Naive thymus-derived CD8-positive, alpha-beta T cell (primary cell): ENCODE measurements at places on chromosomes 2 and 18.

DNA sequence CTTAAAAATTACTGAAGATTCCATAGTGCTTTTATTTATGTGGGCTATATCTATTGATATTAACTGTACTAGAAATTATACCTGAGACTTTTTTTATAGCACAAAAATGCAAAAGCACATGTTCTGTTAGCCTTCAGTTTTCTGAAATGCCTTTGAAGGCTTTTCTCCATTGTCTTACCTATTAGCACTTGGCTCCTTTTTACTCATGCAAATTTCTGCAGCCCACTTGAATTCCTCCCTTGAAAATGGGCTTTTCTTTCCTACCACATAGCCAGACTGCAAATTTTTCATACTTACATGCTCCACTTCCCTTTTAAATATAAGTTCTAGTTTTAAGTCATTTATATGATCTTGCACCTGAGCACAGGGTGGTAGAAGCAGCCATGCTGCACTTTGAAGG is 453.0 kb upstream of the TRIB2 start:
- DNase-seq: no peak

DNA sequence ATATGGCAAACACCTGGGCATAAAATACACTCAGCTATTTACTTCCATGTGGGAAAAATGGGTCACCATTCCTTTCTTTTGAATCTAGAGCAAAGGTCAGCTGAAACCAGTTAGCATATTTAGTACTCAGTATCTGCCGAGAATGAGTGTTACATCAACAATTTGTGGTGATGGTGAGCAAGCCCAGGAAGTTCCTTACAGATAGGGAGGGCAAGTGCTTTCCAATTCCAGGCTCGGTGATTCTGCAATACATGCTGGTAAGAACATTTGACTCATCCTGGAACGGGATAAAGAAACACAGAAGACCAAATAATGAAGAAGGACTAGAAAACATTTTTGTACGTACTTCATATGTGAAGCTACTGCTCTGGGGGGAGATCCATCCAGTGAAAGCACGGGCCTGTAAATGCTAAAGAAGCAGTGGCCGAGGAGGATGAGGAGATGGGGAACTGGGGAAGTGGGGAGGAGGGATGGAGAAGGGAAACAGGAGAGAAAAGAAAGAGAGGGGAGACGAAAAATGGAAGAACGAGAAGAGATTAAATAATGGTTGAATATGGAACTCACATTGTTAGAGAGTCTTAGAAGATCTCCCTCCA is 251.9 kb downstream of the TTC32 start:
- no peak for DNase-seq

DNA sequence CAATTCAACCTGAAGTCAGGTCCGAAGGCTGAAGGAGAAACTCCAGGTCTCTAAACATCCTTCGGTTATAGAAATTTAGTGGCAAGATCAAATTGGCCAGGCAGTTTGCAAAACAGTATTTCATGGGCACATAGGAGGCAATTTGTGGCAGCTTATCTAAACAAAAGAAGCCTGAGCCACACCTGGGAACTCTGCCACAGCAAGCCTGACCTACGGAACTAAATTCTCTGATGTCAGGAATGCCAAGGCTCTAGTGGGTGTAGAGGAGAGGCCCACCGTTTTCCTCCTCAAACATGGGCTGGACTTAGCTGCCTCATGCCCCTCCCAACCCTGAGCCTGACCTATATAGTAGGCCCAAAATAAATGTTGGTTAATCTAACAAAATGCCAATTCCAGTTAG is 16.0 kb downstream of the SATB2 start:
- no peak for DNase-seq

DNA sequence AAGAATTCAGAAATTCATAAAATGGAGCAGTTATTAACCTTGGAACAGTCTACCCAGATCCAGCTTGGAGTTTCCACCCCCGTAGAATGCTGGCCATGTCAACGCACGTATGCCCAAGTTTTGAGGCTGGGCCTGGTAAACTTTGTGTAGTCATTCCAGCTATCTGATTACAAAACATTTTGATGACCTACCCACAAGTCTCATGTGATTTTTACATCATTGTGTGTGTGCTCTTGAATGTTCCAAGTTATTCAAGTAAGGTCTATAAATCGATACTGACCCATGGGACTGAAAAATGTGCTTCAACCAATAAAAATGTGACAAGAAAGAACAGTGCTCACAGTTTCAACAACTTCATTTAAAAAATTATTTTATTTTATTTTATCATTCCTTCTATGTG is 32.5 kb upstream of the ICOS start:
- DNase-seq: no peak

GRCh38 chr2:110166266-110166665 is 38.5 kb downstream of the NPHP1 start:
- no peak for DNase-seq

DNA sequence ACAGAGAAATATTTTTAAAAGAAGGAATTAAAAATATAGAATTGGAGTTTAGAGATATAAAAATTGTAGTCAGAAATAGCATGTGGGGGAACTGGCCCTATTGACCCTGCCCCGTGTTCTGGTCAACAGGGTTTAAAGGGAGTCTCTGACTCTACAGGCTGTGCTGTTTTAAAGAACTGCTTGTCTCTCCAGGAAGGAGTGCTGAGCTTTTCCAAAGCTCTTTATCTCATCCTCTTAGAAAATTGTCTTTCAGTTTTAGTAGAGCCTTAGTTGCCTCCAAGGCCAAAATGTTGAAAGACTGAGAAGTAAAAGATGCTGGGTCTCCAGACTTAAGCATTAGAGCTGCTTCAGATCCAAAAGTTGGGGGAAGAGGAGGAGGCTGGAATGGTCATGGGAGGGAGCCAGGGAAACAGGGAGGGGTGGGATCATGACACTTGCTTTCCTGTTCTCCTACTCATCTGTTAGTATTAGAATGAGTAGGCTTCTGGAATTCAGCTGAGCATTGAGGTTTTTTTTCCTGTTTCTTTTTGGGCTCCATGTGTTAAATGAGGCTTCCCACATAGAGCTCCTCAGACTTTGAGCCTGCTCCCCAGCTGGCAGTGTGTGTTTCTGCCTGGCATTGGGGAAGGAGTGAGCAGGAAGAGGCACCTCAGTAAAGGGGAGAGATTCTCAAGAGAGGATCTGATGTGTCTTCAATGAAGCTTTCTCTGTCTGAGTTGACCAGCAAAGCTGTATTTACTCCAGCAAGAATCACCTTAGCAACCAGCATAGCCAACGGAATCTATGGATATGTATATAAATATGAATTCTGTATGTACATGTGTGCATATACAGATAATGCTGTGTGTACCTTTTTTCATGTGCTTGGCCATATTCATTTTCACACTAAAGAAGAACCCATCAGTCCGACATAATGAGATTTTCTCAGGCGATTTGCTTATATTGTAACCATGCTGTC is 186.8 kb upstream of the FBXO11 start:
- no peak for DNase-seq

GRCh38 chr2:137969418-137969765 is 5.1 kb downstream of the HNMT start:
- no peak for DNase-seq

DNA sequence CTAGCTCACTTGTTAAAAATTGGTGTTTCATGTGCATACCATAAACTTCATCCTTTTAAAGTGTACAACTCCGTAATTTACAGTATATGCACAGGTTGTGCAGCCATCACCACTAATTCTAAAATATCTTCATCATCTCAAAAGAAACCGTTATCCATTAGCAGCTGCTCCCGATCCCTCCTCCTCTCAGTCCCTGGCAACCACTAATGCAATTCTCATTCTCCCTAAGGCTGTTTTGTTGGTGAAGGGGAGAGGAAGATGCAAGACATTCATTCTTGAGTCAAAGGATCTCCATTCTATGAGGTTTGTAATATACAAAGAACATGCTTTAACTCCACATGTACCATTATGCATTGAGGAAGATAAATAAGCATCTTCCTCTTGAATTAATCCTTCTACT is 48.6 kb downstream of the RNU4ATAC start:
- DNase-seq: no peak

- no peak for DNase-seq
Observed at GRCh38 chr2:106863387-106863786, 22.6 kb downstream of the ST6GAL2 start.

DNA sequence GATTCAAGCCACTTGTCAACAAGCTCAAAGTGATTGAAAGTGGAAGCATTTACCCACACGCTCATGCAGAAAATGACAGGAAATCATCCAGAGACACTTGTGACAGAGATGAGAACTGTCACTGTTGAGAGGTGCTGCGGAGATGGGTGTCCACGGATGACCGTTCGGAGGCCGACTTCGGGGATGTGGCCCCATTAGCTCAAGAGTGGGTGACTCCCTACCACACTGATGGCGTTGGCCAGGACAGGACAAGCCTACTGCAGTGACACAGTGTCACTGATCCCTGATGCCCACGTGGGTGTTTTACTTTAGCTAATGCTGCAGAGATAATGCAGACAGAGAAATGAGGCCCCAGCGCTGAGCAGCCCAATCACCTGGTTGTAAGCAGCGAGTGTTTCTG is 81.5 kb upstream of the YWHAQ start:
- no peak for DNase-seq

DNA sequence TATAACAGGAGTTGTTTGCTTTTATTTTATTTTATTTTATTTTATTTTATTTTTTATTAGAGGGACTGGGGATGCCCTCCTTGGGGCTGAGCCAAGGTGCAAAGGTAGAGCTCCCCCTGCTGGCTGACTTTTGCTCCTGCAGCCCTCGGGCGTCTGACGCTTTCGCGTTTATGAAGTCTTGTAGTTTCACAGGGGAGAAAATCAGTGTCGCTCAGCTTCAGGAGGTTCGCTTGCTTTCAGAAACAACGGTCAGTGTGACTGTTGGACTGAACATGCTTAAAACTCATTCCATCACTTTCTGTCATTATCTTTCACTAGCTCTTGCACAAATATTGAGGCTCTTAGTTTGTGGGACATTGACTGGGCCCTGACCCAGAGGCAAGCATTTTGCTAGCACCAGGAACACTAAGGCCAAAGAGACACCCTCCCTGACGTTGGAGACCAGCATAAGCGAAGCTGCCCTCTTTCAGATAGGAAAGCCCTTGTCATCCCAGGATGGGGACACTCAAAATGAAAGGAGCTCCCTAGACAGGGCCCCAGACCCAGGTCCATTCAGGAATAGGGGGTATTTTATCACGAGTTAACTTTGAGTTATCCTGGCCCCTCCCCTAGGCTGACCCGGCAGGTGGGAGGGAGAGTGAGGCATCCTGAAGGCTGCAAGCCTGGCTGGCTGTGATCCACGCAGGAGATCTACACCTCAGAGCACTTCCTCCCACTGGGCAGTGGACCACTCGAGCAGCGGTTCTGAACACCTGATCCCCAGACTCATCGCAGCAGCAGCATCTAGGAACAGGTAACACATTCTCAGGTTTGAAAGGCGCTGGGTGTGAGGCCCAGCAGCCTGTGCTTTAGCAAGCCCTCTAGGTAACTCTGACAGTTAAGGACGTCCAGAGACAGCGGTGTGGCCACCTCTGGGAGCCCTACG is 34.4 kb downstream of the LGALSL start:
- peak; percentile 71 for DNase-seq

DNA sequence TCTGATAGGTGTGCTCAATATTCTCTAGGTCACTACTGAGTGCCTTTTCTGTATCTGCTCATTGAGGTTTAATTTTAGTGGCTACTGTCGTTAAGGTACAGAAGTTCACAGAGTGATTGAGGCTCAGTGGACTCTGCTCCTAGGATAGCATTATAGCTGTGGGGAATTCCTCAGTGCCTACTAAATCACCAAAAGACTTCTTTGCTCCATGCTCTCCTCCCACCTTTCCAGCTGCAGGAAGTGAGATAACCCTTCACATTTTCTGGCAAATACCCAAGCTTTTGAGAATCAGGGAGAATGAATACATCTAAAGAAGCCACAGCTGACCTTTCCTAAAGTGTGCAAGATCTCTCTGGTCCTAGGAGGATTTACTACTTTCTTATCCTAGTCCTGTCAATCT is 95.2 kb upstream of the FSIP2 start:
- no peak for DNase-seq

- DNase-seq: no peak
Observed at GRCh38 chr18:63681449-63682340, 20.0 kb upstream of the SERPINB3 start.

DNA sequence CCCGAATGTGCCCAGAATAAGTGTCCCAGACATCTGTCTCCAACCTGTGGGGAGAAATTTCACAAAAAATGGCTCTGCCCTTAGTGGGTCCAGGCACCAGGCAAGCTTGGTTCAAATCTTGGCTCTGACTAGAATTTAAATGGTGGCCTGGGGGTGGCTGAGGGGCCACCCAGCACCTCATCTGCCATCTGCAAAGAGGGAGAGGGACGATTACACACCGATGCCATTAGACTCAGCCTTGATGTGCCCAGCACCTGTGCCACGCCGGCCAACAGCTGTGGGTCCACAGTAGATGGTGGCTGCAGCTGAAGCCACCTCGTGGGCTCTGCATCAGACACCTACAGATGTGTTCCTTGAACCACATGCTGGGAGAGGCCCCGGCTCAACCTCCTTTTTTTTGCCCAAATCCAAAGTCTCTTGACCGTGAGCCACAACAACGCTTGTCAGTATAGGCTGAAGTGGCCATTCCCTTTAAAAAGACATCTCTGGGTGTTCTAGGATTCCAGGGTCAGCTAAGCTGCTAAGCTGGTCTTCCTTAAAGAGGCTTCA is 222.0 kb upstream of the RAB6C start:
- DNase-seq: no peak

DNA sequence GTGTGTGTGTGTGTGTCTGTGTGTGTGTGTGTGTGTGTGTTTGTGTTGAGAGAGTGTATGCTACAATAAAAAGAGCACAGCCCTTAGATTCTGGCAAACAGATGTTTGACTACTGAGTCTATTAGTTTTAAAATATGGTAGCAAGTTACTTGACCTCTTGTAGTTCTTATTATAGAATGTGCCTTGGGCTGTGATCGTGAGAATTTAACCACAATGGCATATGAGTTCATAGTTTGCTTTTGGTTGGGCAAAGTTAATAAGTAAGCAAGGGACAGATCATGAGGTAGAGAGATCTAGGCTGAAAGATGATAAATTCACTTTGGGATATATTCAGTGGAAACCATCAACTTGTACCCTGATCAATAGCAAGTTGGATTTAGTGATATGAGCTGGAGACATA is 334.3 kb upstream of the VWC2L start:
- no peak for DNase-seq

GRCh38 chr18:71471963-71472725 is 1072.0 kb downstream of the CBLN2 start:
- DNase-seq: no peak

DNA sequence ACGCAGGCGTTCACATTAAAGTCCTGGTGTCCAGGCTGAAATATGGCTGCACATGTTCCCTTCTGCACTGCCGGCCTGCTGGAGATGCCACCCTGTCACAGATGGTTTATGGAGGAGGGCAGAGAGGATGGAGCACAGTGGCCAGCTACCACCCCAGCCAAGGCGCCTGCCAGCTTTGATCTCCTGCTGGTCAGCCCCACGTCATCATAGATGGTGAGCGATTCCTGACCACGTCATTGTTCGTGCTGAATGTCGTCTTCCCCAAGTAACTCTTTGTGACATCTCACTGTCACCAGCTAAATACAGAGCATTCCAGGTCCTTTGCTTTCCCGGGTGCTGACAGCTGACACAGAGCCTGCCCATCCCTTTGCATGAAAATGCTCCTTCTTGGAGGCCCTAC is 248.3 kb downstream of the TTC32 start:
- no peak for DNase-seq

GRCh38 chr18:69968039-69968438 is 20.4 kb upstream of the CD226 start:
- DNase-seq: no peak

- DNase-seq: no peak
Observed at GRCh38 chr2:22950431-22950830, 434.5 kb upstream of the KLHL29 start.
